ENCODE measurements at places on chromosomes 4 and X. TPM values are rescaled to one million over a fixed set of nuclear protein-coding genes. Genes with fewer than 3 reads are reported as not detected.
A peak's percentile ranks its signal among the peaks of the same experiment; 100 is the strongest.

DNA sequence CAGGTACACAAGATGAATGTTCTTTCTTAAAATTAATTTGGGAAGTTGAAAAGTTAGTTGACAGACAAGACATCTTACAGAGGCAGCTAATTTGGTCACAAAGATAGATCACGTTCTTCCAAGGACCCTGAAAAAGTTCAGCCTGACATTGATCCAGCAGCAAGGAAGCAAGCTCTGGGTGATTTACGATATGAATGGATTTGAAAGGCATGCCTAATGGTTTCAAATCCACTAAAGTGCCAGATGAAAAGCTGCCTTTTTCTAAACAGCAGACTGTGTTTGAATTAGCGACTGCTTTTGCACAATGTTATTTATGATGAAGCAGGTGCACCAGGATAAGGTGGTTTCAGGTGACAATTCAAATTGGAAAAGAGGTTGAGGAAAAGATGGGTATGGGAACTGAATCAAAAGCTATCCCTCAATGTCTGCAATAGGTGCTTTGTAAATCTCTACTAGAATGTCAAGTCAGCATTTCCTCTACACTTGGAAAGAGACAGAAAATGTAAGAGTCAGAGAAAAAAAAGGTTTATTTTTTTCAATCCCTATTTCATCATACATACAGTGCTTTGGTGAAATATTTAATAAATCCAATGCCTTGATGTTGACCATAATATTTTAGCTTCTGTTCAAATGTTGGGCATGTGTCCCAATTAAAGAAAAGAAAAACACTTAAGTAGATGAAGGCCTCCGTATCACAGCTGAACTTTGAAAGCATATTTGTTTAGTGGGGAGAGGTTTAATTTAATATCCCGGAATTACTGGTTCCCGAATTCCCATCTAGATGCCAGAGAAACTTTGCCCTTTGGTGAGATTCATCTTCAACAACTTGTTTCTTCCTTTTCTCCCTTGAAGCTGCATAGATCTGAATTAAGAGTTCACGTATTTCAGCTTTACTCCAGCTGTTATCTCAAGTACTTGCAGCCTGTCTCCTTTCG, 6.0 kb downstream of the RASGEF1B start:
- DNase-seq, result no peak

GRCh38 chr4:6339818-6340445, 70.3 kb downstream of the WFS1 start:
- DNase-seq, result no peak

GRCh38 chr4:71367546-71367945, 28.7 kb downstream of the SLC4A4 start:
- DNase-seq, result no peak

The APLN gene
- total RNA-seq, result 7.3 TPM

- peak; percentile 87 for DNase-seq
These were observed 5.9 kb downstream of the RTL3 start for GRCh38 chrX:78653118-78653822.

GRCh38 chrX:120304256-120304655, 7.0 kb downstream of the TMEM255A start:
- no peak for DNase-seq

The TSPAN6 gene
- 23.5 TPM for total RNA-seq

Data from LHCN-M2 (cell line).